ENCODE measurements at places on chromosomes 5 and 9. TPM values are rescaled to one million over a fixed set of nuclear protein-coding genes. Genes with fewer than 3 reads are reported as not detected.

FBXL7 gene
- total RNA-seq = 12.9 TPM

GRXCR2 gene
- not detected for total RNA-seq

SMIM33 gene
- not detected for total RNA-seq

CTSL gene
- total RNA-seq = 80.4 TPM

DBH gene
- total RNA-seq = not detected

HMCN2 gene
- 2.3 TPM for total RNA-seq

FSD1L gene
- total RNA-seq = 11.1 TPM

SIT1 gene
- total RNA-seq = not detected

SPATA31C1 gene
- total RNA-seq = not detected

ITGA1 gene
- total RNA-seq = 0.33 TPM

CREB3 gene
- 33.6 TPM for total RNA-seq

IFNB1 gene
- total RNA-seq = not detected

FXN gene
- total RNA-seq = 32.7 TPM

DMRT3 gene
- not detected for total RNA-seq

MORN5 gene
- total RNA-seq = not detected

TXNDC8 gene
- total RNA-seq = not detected

JAKMIP2 gene
- total RNA-seq = 7.1 TPM

TRPM6 gene
- 1.7 TPM for total RNA-seq

CLTB gene
- 50.5 TPM for total RNA-seq

IL6ST gene
- total RNA-seq = 30.4 TPM

NINJ1 gene
- total RNA-seq = 23.7 TPM

IRX2 gene
- 8.0 TPM for total RNA-seq

SPATA31A3 gene
- not detected for total RNA-seq

PCDHGA2 gene
- 0.12 TPM for total RNA-seq

MEGF10 gene
- 14.3 TPM for total RNA-seq

PDE6A gene
- total RNA-seq = 0.15 TPM

SPATA31E1 gene
- not detected for total RNA-seq

MYOZ3 gene
- total RNA-seq = 12.4 TPM

GCNT4 gene
- total RNA-seq = 2.5 TPM

OGN gene
- total RNA-seq = not detected

CETN3 gene
- total RNA-seq = 50.7 TPM

MELK gene
- 99.8 TPM for total RNA-seq

ADAMTS16 gene
- 0.77 TPM for total RNA-seq

FSTL4 gene
- 5.4 TPM for total RNA-seq

TSSK1B gene
- total RNA-seq = not detected

PRLR gene
- 1.1 TPM for total RNA-seq

ADAMTS12 gene
- total RNA-seq = 140 TPM

ROR2 gene
- total RNA-seq = 142 TPM

RNF208 gene
- total RNA-seq = 27.3 TPM

SOHLH1 gene
- not detected for total RNA-seq

THBS4 gene
- total RNA-seq = 54.1 TPM

IL9 gene
- total RNA-seq = not detected

NRG2 gene
- 4.9 TPM for total RNA-seq

SHC3 gene
- total RNA-seq = 1.6 TPM
